Skin of body (tissue), 3 donors: ENCODE measurements at places on chromosomes 11 and 22. TPM values are rescaled to one million over a fixed set of nuclear protein-coding genes. Genes with fewer than 3 reads are reported as not detected.

The POU2AF3 gene
- total RNA-seq = 1.4 TPM

The OR51E1 gene
- 1.1 TPM for total RNA-seq

The GRAP2 gene
- 3.5 TPM for total RNA-seq

The MS4A6A gene
- 33.6 TPM for total RNA-seq

The EMID1 gene
- total RNA-seq = 18.5 TPM

The STT3A gene
- 89.4 TPM for total RNA-seq

The GPR83 gene
- 0.10 TPM for total RNA-seq

The IL18 gene
- 21.6 TPM for total RNA-seq

The KRTAP5-3 gene
- 1.3 TPM for total RNA-seq

The CCDC34 gene
- total RNA-seq = 12.1 TPM

The ARCN1 gene
- 86.7 TPM for total RNA-seq

The BLID gene
- 2.8 TPM for total RNA-seq

The OR5B21 gene
- total RNA-seq = not detected

The KLHL35 gene
- 0.99 TPM for total RNA-seq

The SLC22A8 gene
- total RNA-seq = not detected

The WBP2NL gene
- 2.6 TPM for total RNA-seq

The AIP gene
- 42.8 TPM for total RNA-seq

The CCDC87 gene
- total RNA-seq = 0.10 TPM

The IGLL1 gene
- 0.39 TPM for total RNA-seq

The MFRP gene
- 0.10 TPM for total RNA-seq

The SLC16A8 gene
- 0.69 TPM for total RNA-seq

The MPZL3 gene
- total RNA-seq = 26.1 TPM

The DGCR6 gene
- total RNA-seq = 3.2 TPM

The KCNQ1OT1 gene
- total RNA-seq = 12.0 TPM

The KRTAP5-2 gene
- 3.1 TPM for total RNA-seq

The OR8D4 gene
- 0.30 TPM for total RNA-seq

The RTN4R gene
- total RNA-seq = 1.3 TPM

The TMEM45B gene
- total RNA-seq = 7.6 TPM

The GPR152 gene
- not detected for total RNA-seq

The SLC22A6 gene
- total RNA-seq = not detected

The SMTNL1 gene
- 7.9 TPM for total RNA-seq

The MAPK11 gene
- 5.2 TPM for total RNA-seq

The TTC36 gene
- total RNA-seq = 0.79 TPM

The CNGA4 gene
- total RNA-seq = 0.49 TPM

The GLYATL2 gene
- total RNA-seq = 2.8 TPM

The GGT5 gene
- total RNA-seq = 2.6 TPM

The OR51B2 gene
- total RNA-seq = 0.59 TPM

The RAG2 gene
- 0.30 TPM for total RNA-seq

The TMEM132A gene
- 12.4 TPM for total RNA-seq

The FGF4 gene
- total RNA-seq = not detected

The SCGB1D2 gene
- not detected for total RNA-seq

The STK33 gene
- 0.69 TPM for total RNA-seq

The FAM181B gene
- 0.49 TPM for total RNA-seq

The LTBP3 gene
- 56.0 TPM for total RNA-seq

The GAB4 gene
- not detected for total RNA-seq

The FUT4 gene
- total RNA-seq = 8.8 TPM

The NLRP10 gene
- total RNA-seq = 5.0 TPM

The RASL10A gene
- total RNA-seq = 0.39 TPM

The LIPT2 gene
- total RNA-seq = 2.1 TPM

The OR4X1 gene
- not detected for total RNA-seq

The OR4D10 gene
- total RNA-seq = not detected
